ENCODE measurements at places on chromosomes 2 and 18.

DNA sequence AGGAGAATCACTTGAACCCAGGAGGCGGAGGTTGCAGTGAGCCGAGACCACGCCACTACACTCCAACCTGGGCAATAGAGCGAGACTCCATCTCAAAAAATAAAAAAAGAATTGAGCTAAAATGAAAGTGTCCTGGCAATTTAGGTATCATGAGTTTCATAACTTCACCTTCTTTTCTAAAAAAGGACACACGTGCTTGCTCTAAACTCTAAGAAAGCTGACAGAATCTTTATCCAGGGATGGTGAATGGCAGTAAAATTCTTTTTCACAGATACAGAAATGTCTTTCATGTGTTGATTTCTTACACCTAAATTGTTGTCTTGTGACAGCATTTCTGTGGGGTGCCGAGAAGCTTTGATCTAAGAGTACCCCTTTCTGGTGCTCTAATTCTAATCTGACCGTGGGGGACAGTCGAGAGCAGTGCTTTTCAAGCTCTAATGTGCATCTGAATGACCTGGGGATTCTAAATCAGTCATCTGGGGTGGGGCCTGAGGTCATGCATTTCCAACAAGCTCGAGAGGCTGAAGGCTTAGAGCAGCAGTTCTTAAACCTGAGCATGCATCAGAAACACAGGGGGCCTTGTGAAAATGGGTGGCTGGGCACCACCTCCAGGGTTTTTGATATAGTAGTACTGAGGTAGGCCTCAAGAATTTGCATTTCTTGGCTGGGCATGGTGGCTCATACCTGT is 42.1 kb upstream of the REL start:
- no peak for DNase-seq

- DNase-seq: no peak
Measured at GRCh38 chr2:125874564-125874963, 781.4 kb upstream of the GYPC start.

DNA sequence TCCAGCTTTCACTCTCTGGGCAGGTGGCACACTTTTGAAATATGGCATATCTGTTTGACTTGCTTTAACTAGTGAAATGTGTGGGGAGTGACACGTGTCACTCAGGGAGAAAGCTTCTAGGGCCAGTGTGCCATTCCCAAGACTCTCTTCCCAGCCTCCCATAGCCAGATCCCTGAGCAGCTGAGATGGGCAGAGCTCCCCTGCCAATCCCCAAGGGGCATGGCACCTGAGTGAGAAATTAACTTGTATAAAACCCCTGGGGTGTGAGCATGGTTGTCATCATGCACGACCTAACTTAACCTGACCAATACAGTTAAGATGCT is 39.0 kb upstream of the MARCO start:
- no peak for DNase-seq

DNA sequence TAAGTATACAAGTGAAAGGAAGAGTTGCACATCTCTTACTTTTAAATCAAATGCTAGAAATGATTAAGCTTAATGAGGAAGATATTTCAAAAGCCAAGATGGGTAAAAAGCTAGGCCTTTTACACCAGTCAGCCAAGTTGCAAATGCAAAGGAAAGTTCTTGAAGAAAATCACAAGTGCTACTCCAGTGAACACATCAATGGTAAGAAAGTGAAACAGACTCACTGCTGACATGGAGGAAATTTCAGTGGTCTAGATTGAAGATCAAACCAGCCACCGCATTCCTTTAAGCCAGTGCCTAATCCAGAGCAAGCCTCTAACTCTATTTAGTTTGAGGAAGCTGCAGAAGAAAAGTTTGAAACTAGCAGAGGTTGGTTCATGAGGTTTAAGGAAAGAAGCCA is 79.1 kb downstream of the RBBP8 start:
- no peak for DNase-seq

DNA sequence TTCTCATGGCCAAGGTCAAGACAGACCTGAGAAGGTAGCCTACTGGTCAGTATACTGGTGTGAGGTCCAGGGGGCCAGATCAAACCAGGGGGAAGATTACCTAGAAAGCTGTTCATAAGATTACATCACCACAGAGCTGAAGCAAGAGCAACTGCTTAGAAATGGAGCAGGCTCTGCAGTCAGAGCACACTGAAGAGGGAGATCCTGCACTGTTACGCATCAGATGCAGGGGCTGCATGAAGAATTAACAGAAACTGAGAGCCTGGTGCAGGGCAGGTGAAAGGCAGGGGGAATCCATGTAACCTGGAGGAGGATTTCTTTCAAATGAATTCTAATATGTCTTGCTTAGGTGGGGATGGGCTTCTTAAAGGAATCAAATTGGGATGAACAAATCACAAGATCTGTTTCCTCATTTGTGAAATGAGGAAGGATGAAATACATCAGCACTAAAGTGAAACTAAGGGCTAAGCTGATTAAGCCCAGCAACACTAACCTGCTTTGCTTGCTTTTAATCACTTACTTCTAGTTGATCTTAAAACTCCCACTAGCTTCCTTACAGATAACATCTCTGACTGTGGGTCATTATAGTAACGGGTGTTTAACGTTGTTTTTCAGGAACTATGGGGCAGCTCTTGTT is 74.3 kb upstream of the ADAM23 start:
- DNase-seq: no peak

GRCh38 chr2:42987112-42987922 is 194.9 kb upstream of the HAAO start:
- no peak for DNase-seq

DNA sequence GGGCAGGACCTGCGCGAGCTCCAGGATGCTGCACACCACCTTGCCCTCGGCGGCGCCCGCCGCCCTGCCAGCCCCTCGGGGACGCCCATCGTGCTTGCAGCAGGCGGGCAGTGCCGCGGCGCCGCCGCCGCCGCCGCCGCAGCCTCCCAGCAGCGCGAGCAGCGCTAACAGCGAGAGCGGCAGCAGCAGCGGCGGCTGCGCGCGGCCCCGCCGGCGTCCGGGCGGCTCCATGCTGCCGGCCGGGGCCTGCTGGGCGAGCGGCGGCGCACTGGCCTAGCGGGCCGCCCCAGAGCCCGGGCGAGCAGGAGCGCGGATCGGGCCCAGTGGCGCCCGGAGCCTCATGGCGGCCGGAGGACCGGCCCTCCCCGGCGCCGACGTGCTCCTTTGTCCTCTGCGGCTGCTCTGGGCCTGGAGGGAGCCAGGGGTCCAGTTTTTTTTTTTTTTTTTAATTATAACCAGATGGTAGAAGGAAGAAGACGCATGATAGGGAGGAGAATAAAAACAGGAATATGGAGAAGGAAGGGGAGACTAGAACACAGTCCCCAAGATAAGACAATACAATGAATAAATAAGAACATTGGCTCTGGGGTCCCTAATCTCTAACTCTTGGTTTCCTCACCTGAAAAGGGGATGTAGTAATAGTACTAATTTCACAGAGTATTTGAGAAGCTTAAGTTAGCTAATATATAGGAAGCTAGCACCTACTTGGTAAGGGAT is 17.1 kb upstream of the ANKRD62 start:
- no peak for DNase-seq

DNA sequence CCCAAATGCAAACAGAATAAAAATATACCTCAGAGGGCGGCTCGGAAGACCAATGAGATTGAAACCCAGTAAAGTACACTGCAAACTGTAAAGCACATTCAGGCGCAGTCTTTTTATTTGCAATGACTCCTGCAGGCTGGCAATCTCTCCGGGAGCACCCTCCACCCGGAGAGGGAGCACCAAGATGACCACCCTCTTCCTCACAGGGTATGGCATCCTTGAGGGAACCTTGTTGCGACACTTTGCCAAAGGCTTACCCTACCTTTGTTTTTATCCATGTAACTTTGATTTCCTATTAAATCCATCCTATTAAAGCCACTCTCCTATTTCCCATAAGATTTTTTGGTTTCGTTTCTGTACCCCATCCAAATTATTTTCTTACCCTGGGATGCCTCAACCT is 16.2 kb downstream of the CHST10 start:
- no peak for DNase-seq

GRCh38 chr2:65392609-65393008 is 39.8 kb downstream of the SPRED2 start:
- no peak for DNase-seq

DNA sequence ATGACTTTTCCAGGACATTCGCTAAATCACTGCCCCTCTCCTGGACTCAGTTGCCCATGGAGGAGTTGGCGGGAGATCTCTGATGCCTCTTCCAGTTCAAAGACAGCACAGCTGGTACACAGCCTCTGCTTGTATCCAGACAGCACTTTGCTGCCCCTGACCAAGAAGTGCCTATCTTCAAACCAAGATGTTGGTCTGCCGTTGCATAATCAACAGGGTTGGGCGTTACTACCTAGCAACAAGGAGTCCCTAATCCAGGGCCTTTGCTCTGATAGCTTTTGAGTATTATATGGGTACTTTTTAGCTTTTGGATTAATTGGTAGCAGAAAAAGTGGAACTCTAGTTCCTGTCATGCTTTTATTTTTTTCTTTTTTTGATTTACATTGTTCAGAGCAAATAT is 166.6 kb downstream of the FAM210A start:
- DNase-seq: no peak

DNA sequence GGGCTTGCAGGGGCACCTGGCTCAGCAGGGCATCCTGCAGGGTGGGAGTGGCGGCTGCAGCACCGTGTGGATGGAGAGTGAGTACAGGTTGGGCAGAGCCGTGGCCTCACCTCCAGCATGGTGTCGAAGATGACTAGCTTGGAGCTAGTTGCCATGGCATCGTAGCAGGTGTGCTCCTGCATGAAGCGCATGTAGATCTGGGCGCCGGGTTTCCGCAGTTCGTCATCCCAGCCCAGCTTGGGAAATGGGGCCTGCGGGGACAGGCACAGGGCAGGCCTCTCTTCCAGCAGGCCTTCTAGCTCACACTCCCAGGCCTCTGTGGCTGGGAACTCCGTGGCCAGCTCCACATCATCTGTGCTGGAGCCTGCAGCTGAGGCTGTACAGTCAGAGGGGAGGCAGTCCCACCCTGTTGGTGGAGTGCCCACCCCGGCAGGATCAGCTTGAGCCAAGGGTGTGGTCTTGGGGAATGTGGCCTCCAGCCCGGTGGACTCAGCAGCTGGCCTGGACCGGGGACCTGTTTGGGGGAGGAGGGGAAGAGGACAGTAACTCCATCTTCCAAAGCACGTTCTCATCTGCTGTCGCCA is 1.6 kb downstream of the PRKAG3 start:
- DNase-seq: no peak
